Psoas muscle (tissue), 8 donors: ENCODE measurements at places on chromosomes 7 and 10. TPM values are rescaled to one million over a fixed set of nuclear protein-coding genes. Genes with fewer than 3 reads are reported as not detected.

Gene VIM
- total RNA-seq = 315 TPM

Gene RP9
- total RNA-seq = 27.6 TPM

Gene RNF148
- not detected for total RNA-seq

Gene TMEM236
- total RNA-seq = 0.60 TPM

Gene SFTPD
- not detected for total RNA-seq

Gene ZNF503
- total RNA-seq = 5.2 TPM

Gene STOX1
- total RNA-seq = 2.4 TPM

Gene CCL24
- total RNA-seq = not detected

Gene FBXO24
- total RNA-seq = 1.1 TPM

Gene CALCR
- total RNA-seq = 1.0 TPM

DNA sequence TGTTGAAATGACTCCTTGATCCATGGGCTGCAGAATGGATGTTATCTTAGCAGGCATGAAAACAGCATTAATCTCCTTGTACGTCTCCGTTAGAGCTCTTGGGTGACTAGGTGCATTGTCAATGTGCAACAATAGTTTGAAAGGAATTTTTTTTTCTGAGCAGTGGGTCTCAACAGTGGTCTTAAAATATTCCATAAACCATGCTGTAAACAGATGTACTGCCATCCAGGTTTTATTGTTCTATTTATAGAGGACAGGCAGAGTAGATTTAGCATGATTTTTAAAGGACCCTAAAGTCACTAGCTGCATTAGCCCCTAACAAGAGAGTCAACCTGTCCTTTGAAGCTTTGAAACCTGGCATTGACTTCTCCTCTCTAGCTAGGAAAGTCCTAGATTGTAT lies 64.0 kb downstream of the NRF1 start:
- no peak for DNase-seq

- DNase-seq = no peak
Observed at GRCh38 chr10:106996510-106996909, 168.0 kb downstream of the SORCS1 start.

- no peak for DNase-seq
Observed at GRCh38 chr7:28362812-28363211, 49.5 kb upstream of the CREB5 start.

DNA sequence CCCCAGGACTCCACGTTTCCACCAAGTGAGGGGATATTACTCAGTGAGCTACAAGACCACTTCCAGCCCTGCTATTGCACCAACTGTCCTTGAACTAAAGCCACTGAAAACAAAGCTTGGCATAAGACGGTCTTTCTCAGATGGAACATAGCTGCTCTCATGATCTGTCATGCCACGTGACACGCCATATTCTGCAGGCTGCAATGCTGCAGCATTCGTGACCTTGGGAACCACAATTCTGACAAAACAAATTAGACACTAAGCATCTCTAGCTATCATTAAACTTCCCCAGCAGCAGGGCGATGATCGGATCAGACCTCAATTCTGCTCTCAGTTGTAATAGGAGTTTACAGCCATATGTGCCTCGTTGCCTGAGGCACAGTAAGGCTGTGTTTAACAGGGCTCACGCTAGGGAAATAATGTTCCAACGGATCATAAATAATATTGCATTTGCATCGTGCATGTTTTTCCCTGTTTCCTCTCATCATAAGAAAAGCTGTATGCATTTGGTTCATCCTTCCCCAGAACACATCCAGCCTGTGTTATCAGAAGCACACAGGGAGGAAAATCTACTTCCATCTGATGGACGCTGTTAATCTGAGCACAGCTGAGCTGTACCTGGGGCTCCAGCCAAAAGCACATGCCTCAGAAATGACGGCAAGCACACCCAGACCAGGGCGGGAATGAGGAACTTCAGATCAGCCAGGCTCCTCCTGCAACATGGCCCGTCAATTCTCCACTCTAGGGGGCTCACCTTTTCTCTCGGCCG lies 38.6 kb upstream of the CNPY1 start:
- no peak for DNase-seq

GRCh38 chr7:1704811-1705738 lies 35.0 kb downstream of the ELFN1 start:
- DNase-seq = no peak

GRCh38 chr10:117226813-117227451 lies 14.0 kb upstream of the SLC18A2 start:
- DNase-seq = no peak

DNA sequence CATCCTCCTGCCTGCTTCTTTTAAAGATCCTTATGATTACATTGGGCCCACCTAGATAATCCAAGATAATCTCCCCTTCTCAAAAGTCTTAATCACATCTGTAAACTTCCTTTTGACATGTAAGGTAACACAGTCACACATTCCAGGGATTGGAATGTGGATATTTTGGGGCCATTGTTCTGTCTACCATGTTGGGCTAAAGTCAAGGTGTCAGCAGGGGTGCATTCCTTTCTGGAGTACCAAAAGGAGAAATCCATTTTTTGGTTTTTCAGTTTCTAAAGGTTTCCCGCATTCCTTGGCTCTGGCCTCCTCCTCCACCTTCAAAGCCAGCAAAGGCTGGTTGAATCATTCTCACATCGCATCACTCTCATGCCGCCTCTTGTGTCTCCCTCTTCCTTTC lies 197.6 kb upstream of the NFE2L3 start:
- DNase-seq = no peak

- DNase-seq = no peak
Observed at GRCh38 chr10:62076891-62077290, 175.4 kb downstream of the ARID5B start.

GRCh38 chr7:44893710-44894234 lies 8.4 kb upstream of the PURB start:
- no peak for DNase-seq

GRCh38 chr10:3702569-3702968 lies 82.4 kb downstream of the KLF6 start:
- DNase-seq = no peak

DNA sequence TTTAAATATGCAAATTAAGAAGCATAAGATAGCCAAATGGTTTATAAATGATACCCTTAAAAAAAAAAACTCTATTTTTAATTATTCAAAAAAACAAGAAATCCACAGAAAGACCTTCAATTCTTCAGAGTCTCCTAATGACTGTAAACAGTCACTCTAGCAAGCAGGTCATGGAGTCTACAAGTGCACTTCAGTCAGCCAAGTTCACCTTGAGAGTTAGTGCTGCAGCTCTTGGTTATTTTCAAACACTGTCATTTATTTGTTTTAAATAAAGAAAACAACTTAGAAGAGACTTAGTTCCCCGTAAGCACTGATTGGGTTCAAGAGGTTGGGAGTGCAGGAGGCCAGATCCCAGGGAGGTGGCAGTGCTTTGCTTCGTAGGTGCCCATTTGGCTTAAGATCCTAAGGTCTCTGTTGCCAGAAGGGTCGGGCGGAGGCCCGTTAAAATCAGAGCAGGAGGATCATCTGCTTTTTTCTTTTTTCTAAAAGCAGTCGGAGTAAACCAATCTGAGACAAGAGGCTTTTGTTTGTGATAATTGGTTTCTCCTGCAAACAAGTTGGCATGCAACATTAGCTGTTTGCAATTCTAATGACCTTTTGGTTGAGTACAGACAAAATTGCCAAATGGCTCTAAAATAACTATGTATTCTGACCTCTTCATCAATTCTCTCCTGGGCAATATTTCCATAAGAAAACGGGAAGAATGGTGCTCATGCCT lies 86.4 kb upstream of the ELMO1 start:
- no peak for DNase-seq

DNA sequence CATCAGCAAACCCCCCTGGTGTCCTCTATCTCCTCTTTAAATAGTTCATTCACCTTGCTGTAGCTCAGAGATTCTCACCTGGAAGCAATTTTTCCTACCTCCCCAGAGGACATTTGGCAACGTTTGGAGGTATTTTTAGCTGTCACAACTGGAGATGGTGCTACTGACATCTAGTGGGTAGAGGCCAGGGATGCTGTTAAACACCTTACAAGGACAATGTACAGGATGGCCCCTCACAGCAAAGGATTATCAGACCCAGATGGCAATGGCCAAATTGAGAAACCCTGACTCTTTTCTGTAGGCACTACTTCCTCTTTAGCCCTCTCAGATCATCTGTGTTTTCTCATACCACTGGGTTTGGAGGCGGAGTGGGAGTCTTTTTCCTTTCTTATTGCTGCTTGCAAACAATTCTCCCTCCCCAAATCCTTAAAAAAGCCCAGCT lies 13.2 kb upstream of the TRA2A start:
- no peak for DNase-seq

DNA sequence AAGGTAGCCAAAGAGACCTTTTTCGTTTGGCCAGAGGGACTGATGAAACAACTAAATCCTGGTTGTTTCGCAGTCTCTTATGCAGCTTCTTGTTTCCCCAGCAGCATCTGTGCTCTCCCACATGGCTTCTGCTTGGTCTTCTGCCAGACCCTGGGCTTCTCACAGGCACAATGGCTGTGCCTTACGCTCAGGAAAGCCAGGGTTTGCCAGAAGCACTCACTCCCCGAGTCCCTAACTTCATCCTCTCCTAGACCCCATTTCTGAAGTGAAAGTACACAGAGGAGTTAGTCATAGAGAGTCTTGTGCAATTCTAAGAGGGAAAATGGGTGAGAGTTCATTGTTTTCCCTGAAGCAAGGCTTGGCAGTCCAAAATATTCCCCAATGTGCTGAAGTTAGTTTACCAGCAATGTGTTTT lies 121.7 kb downstream of the EVX1 start:
- DNase-seq = peak; percentile 82

- DNase-seq = no peak
Observed at GRCh38 chr10:8350250-8350967, 295.9 kb downstream of the GATA3 start.

GRCh38 chr7:154353355-154353767 lies 301.2 kb downstream of the DPP6 start:
- DNase-seq = no peak

DNA sequence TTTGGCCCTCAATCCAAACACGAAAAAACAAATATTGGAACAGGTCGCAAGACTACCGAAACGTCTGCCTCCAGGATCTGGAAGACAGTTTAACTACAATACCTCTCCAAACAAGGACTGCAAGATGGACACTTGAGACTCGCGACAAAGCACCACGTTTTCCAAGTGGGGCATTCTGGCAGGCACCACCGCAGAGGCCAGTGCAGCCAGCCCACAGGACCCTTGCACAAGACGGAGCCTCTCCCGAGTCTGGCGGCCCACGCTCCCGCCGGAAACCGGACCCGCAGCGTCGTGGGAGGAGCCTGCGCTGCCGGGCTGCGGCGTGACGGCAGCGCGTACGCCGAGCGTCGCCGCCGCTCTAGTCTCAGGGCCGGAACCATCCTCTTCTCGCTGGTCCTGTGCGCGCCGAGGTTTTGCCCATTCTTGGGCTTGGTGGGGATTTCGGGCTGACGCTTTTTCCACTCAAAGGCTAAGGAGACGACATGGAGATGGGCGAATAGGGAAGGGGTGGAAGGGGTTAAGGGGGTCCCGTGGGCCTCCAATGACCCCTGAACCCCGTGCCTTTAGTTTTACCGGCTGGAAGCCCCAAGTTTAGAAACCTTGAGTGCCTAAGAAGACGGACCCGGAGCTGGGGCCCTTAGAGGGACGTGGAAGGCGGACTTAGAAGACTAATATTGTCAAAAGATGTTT lies at the start of gene ORC5:
Gene ORC5, minus strand, starts transcription at position 283 of the 690 bp plus-strand sequence. Its CDS starts 109 bp downstream, at position 174.
- DNase-seq = peak; percentile 90

DNA sequence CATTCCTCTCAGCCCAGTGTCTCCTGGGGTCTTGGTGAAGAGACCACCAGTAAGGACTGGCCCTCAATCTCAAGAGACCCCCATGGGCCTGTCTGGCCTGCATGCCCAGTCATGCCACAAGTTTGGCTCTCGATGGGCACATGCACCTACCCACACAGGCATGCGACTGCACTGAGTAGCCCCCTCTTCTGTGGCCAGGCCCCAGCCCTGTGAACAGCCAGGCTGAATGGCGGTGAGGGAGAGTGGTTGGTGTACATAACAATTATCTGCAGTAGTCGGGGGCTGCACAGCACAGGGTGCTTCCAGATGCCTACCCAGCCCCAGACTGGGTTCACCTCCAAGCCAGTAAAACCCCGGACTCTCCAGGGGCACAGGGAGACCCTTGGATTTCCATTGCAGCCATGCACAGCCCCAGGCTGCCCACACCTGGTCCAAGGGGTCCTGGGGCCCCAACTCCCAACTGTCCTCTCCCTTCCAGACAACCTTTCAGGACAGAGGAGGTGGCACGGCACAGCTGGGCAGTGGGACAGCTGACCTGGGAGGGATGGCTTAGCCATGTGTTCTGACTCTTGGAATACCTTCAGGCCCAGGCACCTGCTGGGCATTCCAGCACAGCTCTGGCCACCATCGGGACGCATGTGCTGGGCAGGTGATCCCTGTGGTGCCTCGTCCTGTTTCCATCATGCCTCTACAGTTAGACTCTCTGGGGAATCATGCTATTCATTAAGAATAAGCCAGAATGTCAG lies 21.0 kb upstream of the CSGALNACT2 start:
- peak; percentile 36 for DNase-seq

DNA sequence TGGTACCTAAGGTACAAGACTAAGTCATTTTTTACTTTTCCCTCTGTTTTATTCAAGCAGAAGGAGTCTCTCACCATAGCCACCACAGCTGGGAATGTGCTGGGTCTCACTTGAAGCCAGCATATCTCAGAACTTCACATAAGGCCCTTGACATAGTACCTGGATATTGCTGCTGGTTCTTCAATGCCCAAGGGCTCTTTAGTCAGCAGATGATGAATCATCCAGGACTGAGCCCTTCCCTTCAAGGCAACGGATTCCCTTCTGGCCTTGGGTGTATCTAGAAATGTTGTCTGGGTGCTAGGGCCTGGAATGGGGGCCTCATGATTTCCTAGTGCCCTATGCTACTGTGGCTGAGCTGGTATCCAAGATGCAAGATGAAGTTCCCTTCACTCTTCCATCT lies 93.9 kb downstream of the ADCYAP1R1 start:
- DNase-seq = no peak

- DNase-seq = no peak
Observed at GRCh38 chr10:96089116-96089515, 41.0 kb upstream of the ZNF518A start.

GRCh38 chr7:130913639-130914553 lies 179.9 kb upstream of the KLF14 start:
- no peak for DNase-seq

DNA sequence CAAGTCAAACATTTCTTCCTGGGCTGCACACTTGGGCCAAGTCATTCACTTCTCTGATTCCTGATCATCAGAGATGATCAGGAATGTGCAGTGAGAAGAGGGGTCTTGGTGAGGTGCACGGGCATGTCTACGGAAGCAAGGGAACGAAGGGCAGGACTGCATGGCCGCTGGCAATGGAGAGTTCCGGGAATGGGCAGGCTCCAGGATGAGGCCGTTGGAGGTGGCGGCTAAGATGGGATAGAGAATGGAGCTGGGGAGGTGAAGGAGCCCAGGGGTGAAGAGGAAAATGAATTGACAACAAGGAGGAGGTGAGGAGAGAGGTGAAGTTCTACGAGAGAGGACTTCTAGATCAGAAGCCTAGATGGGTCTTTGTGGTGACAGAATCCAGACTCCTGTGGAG lies 260.0 kb downstream of the GRID1 start:
- no peak for DNase-seq

- DNase-seq = no peak
Observed at GRCh38 chr7:108380517-108380916, 75.7 kb downstream of the NRCAM start.

DNA sequence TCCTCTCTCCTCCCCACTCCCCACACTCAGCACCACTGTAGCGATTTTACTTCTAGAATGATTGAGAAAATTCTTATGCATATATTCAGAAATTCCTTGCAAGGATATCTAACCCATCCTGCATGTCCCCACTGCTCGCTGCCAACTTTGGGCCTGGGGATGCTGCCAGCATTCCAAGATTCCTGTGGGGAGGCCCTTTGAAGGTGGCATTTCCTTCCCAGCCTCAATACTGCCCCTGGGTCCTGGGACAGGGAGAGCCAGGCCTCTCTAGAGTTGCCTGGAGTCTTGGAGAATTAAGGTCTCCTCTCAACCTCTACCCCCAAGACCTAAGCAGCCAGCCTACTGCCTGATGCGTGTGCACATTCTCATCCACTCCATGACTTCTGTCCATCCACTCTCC lies 303.5 kb downstream of the NEBL start:
- DNase-seq = no peak
